EH (cell line): ENCODE measurements at places on chromosomes 13 and 19.

- DNase-seq, result no peak
Measured at GRCh38 chr13:20669162-20669561, 34.3 kb upstream of the IL17D start.

DNA sequence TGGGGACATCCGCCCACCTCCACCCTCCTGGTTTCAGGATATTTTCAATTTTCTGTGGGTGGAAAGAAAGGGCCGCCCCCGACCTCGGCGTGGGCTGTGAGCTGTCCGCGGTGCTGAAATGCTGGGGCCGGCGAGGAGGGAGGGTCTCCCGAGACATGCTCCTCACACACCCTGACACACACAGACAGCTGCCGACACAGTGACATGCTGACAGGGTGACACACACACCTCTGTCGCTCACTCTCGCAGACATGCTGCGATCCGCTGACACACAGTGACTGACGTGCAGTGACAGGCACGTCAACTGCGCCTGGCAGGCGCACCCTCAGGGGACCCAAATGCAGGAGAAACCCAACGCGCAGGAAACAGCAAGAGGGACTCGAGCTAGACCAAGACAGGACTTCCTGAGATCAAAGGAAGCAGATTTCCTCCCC, 25.1 kb upstream of the MEIS3 start:
- DNase-seq, result no peak

- peak; percentile 46 for DNase-seq
Measured at GRCh38 chr19:14023404-14024235, 4.3 kb upstream of the RLN3 start.

GRCh38 chr19:11766597-11767591, at the start of gene ZNF441:
ZNF441 (plus strand) TSS chr19:11767000; CDS start chr19:11767194, 194 bp downstream.
- peak; percentile 96 for DNase-seq

DNA sequence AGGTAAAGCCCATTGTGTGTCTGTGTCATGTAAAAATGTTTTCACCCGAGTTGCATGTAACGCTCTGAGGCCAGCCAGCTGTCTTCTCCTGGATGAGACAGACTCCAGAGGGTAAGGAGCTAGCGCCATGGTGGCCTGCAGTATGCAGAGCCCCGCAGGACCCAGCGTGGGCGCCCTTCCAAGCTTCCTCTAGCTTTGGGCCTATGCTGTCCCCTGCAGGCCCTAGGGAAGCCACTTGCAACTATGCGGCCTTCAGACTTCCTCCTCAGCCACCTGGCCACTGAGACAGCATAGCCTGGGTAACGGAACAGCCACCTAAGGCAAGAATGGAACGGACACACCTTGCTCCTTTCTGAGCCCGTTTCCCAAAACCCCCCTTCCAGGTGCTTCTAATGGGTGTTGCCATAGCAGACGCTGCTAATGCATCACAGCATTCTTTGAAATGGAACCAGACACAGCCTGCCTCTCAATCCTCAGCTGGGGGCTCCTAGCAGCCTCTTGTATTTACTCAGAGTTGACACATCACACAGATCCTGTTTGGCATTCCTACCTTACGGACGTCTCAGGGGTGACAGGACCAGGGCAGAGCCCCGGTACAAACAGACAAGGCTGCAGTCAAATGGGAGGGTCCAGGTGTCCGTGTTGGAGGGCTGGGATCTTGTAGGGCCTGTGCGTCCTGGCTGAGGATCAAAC, 6.2 kb downstream of the FAM32A start:
- DNase-seq, result no peak

GRCh38 chr19:17495639-17496296, 15.7 kb upstream of the PGLS start:
- no peak for DNase-seq

DNA sequence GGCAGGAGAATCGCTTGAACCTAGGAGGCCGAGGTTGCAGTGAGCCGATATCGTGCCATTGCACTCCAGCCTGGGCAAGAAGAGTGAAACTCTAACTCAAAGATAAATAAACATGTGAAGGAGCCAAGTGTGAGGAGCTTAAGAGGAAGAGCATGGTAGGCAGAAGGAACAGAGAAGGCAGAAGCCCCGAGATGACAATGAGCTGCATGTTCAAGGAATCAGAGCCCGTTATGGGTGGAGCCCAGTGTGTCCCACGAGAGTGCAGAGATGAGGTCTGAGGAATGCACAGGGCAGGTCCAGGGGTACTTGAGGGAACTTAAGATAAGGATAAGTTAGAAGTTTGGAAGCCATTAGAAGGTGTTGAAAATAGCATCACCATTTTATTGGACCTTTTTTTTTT, 716 bp downstream of the FPR2 start:
- DNase-seq, result no peak

DNA sequence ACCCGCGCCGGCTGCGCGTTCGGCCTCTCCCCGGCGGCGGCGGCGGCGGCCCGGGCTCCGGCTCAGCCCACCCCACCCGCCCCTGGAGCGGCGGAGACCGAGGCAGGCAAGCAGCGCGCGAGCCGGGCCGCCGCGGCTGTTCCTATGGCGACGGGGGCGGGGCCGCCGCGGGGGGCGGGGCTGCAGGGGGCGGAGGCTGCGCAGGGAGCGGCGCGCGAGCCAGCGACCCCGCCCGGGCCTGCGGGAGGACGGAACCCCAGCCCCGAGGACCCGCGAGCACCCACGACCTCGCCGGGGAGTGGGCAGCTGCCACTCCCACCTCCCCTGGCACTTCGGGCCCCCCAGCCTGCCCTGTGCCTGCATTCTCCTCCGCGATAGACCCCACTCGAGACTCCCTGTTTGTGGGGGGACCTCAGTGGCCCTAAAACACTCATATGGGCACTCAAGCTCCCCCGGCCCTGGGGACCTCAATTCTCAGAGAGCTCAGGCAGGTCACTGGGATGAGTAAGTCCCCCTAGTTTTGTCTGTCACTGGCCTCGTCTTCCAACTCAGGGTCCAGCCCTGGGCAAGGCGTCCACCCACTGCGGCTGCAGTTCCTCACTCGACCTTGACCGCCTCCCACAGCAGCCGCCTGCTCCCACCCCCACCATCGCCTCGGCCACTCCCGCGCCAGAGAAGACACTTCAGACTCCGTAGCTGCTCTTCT, at the start of gene CTXN1:
Gene CTXN1, minus strand, starts transcription at position 115 of the 706 bp plus-strand sequence. CDS start 597 bp downstream, outside the sequence.
- peak; percentile 67 for DNase-seq

GRCh38 chr13:65829241-65830008, 1400.7 kb downstream of the PCDH9 start:
- DNase-seq, result no peak

DNA sequence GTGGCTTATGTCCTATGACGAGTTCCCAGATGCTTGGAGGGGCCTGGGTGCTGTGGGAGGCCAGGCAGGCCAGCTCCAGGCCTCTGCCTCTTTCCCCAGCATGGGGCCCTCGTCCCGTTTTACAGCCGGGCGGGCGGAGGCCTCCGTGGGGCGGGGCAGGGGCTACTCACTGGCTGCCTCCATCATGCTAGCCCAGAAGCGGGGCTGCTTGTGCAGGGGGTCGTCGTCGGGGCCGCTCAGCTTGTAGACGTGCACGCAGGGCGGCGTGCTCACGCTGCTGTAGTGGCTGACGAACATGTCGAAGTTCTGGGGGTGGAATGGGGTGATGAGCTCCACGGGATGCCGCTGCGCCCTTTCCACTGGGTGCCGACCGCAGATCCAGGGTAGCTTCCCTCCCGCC, 18.4 kb upstream of the MYDGF start:
- DNase-seq, result no peak

- peak; percentile 80 for DNase-seq
Measured at GRCh38 chr19:4425537-4425936, 23.1 kb downstream of the CHAF1A start.

- no peak for DNase-seq
Measured at GRCh38 chr19:47714339-47714738, 1.1 kb downstream of the EHD2 start.

- DNase-seq, result no peak
Measured at GRCh38 chr13:26446751-26447150, 110.7 kb upstream of the WASF3 start.

- DNase-seq, result no peak
Measured at GRCh38 chr13:107367258-107367657, 799.3 kb upstream of the ARGLU1 start.

GRCh38 chr19:35093430-35093829, 22.2 kb upstream of the FXYD3 start:
- no peak for DNase-seq

DNA sequence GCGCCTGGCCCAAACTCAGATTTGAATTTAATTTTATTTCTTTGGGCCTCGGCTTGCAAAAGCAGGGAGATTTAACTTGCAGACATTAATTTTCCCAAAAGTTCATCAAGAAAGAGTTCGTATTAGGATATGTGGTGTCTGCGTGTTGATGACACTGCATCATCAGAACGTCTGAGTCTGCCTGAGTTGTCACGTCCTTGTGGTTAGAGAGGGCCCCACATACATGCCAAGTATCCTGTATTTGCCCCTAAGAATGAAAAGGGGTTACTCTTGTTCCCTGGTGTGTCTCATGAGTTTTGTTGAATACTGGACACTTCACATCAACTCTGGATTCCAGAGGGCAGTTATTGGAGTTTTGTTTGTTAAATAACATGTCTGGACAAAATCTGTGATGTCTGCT, 5.6 kb upstream of the TEX29 start:
- peak; percentile 52 for DNase-seq

GRCh38 chr19:9009431-9009830, 778 bp downstream of the MUC16 start:
- no peak for DNase-seq

- DNase-seq, result no peak
Measured at GRCh38 chr13:113045251-113046127, 60.1 kb upstream of the F7 start.

- DNase-seq, result no peak
Measured at GRCh38 chr13:112067116-112067741, at the start of gene SOX1. SOX1 (plus strand) TSS chr13:112067149; CDS start chr13:112067659, 510 bp downstream.

GRCh38 chr13:97327086-97327485, 105.0 kb downstream of the MBNL2 start:
- no peak for DNase-seq

GRCh38 chr13:27592865-27593264, 27.5 kb downstream of the LNX2 start:
- no peak for DNase-seq

GRCh38 chr19:9793071-9793591, 24.6 kb upstream of the ZNF846 start:
- peak; percentile 60 for DNase-seq

DNA sequence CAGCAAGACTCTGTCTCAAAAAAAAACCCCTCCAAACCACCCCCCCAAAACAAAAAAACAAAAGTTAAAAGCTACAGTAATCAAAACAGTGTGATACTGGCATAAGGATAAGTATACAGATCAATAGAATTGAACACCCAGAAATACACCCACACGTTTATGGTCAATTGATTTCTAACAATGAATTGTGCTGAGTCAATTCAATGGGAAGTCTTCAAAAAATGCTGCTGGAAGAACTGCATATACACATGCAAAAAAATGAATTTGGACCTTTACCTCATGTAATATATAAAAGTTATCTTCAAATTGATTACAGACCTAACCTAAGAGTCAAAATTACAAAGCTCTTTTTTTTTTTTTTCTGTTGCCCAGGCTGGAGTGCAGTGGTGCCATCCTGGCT, 19.8 kb upstream of the NAPA start:
- no peak for DNase-seq

GRCh38 chr13:39200249-39200910, 162.1 kb downstream of the NHLRC3 start:
- no peak for DNase-seq

DNA sequence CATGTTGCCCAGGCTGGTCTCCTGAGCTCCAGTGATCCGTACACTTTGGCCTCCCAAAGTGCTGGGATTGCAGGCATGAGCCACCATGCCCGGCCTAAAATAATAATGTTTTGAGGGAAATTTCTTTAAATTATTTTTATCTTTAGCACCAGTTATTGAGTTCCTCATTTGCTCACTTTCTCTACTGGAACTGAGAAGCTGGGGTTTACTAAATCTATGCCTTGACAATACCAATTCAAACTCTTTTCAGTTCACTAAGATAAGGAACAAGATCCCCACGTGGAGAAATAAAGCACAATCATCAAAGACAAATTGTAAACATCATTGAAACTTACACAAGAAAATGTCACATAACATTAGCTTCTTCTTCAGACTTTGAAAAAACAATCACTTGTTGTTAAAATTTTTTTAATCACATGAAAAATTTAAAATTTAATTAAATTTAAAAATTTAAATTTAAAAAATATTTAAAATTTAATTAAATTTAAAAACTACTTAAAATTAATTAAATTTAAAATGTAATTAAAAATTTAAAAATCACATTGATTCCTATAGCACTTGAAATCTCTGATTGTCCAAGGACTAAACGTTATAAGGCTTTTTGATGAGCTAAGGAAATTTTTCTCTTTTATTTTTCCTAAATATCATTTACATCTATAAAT, 25.2 kb upstream of the XPO4 start:
- no peak for DNase-seq

GRCh38 chr19:2136796-2137195, 14.6 kb downstream of the AP3D1 start:
- no peak for DNase-seq

DNA sequence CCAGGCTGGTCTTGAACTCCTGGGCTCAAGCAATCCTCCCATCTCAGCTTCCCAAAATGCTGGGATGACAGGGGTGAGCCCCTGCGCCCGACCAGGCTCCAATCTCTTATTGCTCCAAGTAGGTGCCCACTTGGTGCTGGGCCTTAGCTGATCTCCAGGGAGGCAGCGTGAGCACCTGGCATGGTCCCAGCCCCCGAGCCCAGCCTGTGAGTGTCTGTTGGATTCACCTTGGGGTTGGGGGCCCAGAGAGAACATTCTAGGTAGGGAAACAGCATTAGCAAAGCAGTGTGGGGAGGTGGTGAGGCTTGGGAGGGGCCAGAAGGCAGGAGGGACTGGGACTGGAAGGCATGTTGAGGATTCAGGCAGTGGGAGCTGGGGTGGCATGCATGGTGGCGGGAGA, 45.5 kb downstream of the DNM2 start:
- no peak for DNase-seq

DNA sequence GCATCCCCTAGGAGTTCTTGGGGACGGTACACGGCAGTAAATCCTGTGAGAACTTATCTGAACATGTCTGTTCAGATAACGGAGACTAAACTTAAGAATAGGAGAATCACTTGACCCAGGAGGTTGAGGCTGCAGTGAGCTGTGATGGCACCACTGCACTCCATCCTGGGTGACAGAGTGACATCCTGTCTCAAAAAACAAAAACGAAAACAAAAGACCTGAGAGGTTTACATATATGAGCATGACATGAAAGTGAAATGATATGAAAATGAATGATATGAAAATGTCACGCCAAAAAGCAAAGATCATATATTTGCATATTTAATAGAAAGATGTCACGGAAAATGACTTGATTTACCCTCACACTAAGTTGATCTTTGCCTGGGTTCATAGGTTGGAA, 5.8 kb downstream of the ZNF175 start:
- DNase-seq, result no peak

DNA sequence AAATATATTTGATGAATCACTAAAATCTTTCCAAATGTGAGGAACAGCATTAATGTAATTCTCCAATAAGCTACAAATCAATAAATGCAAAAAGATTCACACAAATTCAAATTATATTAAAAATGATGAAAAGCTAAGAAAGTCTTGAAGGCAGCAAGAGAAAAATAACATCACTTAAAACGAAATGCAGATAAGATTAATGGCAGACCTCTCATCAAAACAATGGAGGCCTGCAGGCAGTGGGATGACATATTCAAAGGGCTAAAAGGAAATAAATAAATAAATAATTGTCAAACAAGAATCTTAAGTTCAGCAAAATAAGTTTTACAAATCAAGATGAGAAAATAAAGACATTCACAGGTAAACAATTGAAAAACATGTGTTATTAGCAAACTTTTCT, 952.1 kb downstream of the SLITRK6 start:
- no peak for DNase-seq

- peak; percentile 24 for DNase-seq
Measured at GRCh38 chr13:49733181-49733951, 42.1 kb upstream of the EBPL start.
